Natural killer cell treated with Interleukin-12 subunit alpha and Interleukin-12 subunit beta and Interleukin-15 and Interleukin-18, amount 100 ng/mL, for 72 hours (primary cell): ENCODE measurements at places on chromosomes 1 and 21.

DNA sequence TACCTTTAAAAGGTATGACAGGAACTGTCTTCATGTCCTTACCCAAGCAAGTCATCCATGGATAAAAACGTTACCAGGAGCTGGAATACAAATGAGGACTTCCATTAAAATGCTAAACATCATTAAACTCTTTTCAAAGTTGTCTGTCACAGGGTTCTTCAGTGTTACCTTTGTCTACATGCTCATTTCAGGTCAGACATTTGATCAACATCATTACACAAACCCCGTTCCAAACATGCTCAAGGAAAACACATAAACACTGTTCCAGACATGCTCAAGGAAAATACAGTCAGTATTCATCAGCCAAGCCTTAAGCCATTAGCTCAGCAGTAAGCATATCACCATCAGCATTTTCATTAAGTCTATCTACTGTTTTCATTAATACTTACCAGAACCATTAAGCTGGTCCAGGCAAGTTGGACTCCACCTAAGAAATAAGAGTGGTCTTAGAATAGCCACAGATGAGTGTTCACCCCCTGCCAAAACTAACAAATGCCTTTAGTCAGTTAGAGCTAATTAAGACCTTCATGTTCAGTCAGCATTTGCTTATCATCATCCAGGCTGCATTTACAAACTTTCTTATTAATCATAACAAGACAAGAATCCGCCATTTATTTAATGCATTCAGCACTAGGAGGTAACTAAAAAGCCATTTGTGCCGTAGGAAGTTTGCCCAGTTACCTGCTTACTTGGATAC is 2.2 kb downstream of the GAS5 start:
- peaks cover 39% of the 10 kb centered on the region for H3K36me3 ChIP-seq
- peaks cover 60% of the 10 kb centered on the region for H3K4me1 ChIP-seq
- no peaks in the 10 kb centered on the region for H3K27me3 ChIP-seq
- peak overlapping the region; percentile 99 for H3K4me3 ChIP-seq

DNA sequence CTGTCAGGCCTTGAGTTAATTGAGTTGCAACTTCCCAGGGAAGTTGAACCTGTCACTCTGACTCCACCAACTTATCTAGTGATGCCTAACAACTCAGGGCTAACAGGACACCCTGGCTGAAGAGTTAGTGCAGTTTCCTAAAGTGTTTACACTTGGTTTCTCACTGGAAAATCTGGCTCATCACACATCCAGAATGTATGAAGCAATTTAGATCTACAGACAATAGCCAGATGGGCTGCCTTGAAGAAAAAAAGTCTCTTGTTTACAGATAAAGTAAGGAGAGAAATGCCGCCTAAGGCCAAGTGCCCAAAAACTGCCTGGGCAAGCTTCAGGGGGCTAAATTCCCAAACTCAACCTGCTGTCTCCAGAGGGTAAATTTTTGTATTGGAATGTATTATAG is 446.3 kb upstream of the NCAM2 start:
- H3K27ac ChIP-seq, result no peak overlapping the region
- DNase-seq, result no peak
- no peak overlapping the region for H3K4me3 ChIP-seq
- H3K4me1 ChIP-seq, result no peaks in the 10 kb centered on the region

GRCh38 chr1:18940303-18941020 is 16.0 kb downstream of the IFFO2 start:
- no peak overlapping the region for H3K27ac ChIP-seq
- no peaks in the 10 kb centered on the region for H3K36me3 ChIP-seq
- no peaks in the 10 kb centered on the region for H3K27me3 ChIP-seq
- H3K4me3 ChIP-seq, result no peak overlapping the region

GRCh38 chr1:160428053-160428452 is 27.7 kb downstream of the VANGL2 start:
- H3K27ac ChIP-seq, result peak overlapping the region; percentile 98
- peaks cover 52% of the 10 kb centered on the region for H3K4me1 ChIP-seq
- no peaks in the 10 kb centered on the region for H3K36me3 ChIP-seq
- peak overlapping the region; percentile 55 for H3K4me3 ChIP-seq

GRCh38 chr1:52752484-52752826 is 26.2 kb downstream of the ZYG11B start:
- H3K27ac ChIP-seq, result no peak overlapping the region
- no peaks in the 10 kb centered on the region for H3K36me3 ChIP-seq
- DNase-seq, result no peak
- peaks cover 4% of the 10 kb centered on the region for H3K4me1 ChIP-seq

- no peaks in the 10 kb centered on the region for H3K27me3 ChIP-seq
- DNase-seq, result no peak
- H3K4me1 ChIP-seq, result peaks cover 30% of the 10 kb centered on the region
- no peaks in the 10 kb centered on the region for H3K36me3 ChIP-seq
- H3K4me3 ChIP-seq, result peak overlapping the region; percentile 74
Measured at GRCh38 chr1:156523801-156524480, 23.4 kb upstream of the MEF2D start.

- H3K4me3 ChIP-seq, result peak overlapping the region; percentile 2
- H3K36me3 ChIP-seq, result peaks cover 23% of the 10 kb centered on the region
- no peak for DNase-seq
- peaks cover 26% of the 10 kb centered on the region for H3K27me3 ChIP-seq
- H3K4me1 ChIP-seq, result peaks cover 38% of the 10 kb centered on the region
- H3K27ac ChIP-seq, result peak overlapping the region; percentile 57
Measured at GRCh38 chr21:14686466-14687267, 140.6 kb upstream of the SAMSN1 start.

DNA sequence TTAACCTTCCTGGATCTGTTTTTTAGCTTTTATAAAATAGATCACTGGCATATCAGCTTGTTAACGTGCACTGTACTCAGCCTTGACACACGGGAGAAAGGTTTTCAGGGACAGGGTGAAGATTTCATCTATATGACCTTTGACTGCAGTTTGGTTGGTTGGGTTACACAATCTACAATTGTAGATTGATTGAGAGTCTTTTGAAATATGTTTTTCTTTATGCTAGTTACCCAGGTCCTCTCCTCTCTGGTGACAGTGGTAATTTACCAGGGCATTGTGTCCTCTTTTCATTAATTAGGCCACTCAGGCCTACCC is 48.8 kb downstream of the DDR2 start:
- no peak overlapping the region for H3K27ac ChIP-seq
- peaks cover 4% of the 10 kb centered on the region for H3K36me3 ChIP-seq
- H3K4me1 ChIP-seq, result no peaks in the 10 kb centered on the region
- no peak for DNase-seq
- H3K4me3 ChIP-seq, result no peak overlapping the region
- H3K27me3 ChIP-seq, result no peaks in the 10 kb centered on the region

GRCh38 chr21:42234041-42234440 is 15.1 kb downstream of the ABCG1 start:
- H3K27me3 ChIP-seq, result no peaks in the 10 kb centered on the region
- H3K4me1 ChIP-seq, result peaks cover 57% of the 10 kb centered on the region
- H3K4me3 ChIP-seq, result peak overlapping the region; percentile 81
- peak overlapping the region; percentile 75 for H3K27ac ChIP-seq
- no peaks in the 10 kb centered on the region for H3K36me3 ChIP-seq

GRCh38 chr21:42820616-42821465 is 58.5 kb downstream of the WDR4 start:
- DNase-seq, result no peak
- H3K4me1 ChIP-seq, result no peaks in the 10 kb centered on the region
- H3K27ac ChIP-seq, result no peak overlapping the region
- H3K27me3 ChIP-seq, result peaks cover 9% of the 10 kb centered on the region

GRCh38 chr1:34868230-34869049 is 8.9 kb upstream of the SMIM12 start:
- peaks cover 13% of the 10 kb centered on the region for H3K4me1 ChIP-seq
- peak overlapping the region; percentile 51 for H3K4me3 ChIP-seq
- no peak for DNase-seq
- H3K27me3 ChIP-seq, result peaks cover 24% of the 10 kb centered on the region
- peak overlapping the region; percentile 64 for H3K27ac ChIP-seq

DNA sequence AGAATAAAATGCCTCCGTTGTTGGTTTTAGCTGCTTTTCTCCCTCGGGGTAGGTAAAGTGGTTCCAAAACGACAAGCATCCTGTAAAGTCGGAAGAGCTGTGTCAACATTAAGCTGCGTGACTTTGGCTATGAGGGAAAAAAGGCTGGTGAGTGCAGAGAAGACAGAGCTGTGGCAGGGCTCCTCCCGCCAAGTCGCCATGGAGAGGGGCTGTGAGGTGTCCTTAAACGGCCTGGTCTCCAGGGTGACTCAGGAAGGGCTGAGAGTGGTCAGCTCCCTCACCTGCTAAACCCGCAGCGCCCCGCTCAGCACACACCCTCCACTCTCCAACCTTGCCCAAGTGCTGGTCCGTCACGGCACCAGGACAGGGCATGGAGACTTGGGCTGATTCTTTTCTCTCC is 91.6 kb upstream of the SAMD11 start:
- no peaks in the 10 kb centered on the region for H3K27me3 ChIP-seq
- H3K4me1 ChIP-seq, result peaks cover 11% of the 10 kb centered on the region
- H3K4me3 ChIP-seq, result no peak overlapping the region
- peaks cover 8% of the 10 kb centered on the region for H3K36me3 ChIP-seq
- no peak overlapping the region for H3K27ac ChIP-seq

GRCh38 chr21:44397431-44398031 is 44.1 kb downstream of the TRPM2 start:
- H3K36me3 ChIP-seq, result no peaks in the 10 kb centered on the region
- peaks cover 3% of the 10 kb centered on the region for H3K4me1 ChIP-seq
- no peaks in the 10 kb centered on the region for H3K27me3 ChIP-seq
- no peak overlapping the region for H3K27ac ChIP-seq
- H3K4me3 ChIP-seq, result no peak overlapping the region

DNA sequence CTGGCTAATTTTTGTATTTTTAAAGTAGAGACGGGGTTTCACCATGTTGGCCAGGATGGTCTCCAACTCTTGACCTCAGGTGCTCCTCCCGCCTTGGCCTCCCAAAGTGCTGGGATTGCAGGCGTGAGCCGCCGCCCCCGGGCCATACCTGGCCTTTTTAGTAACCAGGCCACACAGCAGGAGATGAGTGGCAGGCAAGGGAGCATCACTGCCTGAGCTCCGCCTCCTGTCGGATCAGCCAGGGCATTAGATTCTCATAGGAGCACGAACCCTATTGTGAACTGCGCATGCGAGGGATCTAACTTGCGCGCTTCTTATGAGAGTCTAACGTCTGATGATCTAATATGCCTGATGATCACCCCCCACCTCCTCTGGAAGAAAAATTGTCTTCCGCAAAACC is 308.7 kb upstream of the PRMT6 start:
- H3K36me3 ChIP-seq, result peaks cover 5% of the 10 kb centered on the region
- no peaks in the 10 kb centered on the region for H3K27me3 ChIP-seq
- H3K27ac ChIP-seq, result no peak overlapping the region
- no peaks in the 10 kb centered on the region for H3K4me1 ChIP-seq
- no peak for DNase-seq

DNA sequence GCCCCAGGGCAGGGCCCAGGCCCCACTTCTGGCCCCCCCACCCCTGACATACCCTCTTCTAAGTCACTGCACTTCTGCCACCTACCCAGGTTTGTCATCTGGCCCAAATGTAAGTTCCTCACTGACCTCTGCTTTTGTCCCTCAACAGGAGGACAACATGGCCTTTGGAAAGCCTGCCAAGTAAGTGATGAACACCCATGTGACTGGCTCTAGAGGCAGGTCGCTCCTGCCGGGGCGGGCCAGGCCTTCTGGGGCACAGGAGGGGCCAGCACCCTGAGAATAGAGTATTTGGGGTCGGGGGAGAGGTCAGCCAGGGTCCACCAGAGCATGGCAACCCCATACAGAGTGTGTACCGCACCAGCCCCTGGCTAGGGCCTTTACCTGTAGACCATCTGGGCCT is 9.9 kb upstream of the SYTL1 start:
- peak; percentile 42 for DNase-seq
- no peaks in the 10 kb centered on the region for H3K36me3 ChIP-seq
- H3K4me1 ChIP-seq, result peaks cover 28% of the 10 kb centered on the region
- H3K27me3 ChIP-seq, result no peaks in the 10 kb centered on the region
- peak overlapping the region; percentile 16 for H3K27ac ChIP-seq
- H3K4me3 ChIP-seq, result no peak overlapping the region

DNA sequence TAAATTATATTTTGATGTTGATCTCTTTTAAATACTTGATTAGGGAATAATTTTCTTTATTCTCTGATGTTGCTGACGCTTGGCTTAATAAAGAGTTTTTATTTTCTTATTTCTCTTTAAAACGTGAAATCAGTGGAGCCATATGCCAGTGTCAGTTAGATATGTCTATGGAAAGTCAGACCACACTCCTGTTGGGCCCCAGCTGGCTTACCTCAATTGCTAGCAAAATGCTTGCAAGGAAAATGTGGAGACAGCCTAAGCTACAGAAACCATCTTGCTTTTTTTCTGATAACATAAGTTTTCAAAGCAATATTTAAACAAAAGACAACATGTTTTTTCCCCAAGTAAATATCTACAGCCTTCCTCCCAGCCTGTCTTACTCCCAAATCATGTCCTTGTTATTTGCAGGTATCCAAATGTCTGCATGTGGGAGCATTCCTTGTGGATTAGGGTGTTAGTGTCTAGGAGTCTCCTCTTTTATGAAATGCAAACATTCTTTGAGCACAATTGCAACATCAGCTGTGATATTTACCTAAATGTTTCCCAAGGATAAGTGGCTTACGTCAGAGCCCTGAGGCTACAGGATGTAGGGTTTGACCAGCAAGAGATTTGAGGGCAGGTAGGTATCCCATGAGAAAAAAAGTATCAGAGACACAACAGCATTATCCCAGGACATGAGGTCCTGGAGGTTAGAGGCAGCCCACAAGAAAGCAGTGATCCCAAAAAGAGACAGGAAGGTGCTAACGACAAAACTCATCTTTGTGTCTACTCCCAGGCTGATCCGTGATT is 117.2 kb upstream of the KCNJ15 start:
- no peaks in the 10 kb centered on the region for H3K4me1 ChIP-seq
- H3K27ac ChIP-seq, result no peak overlapping the region
- H3K27me3 ChIP-seq, result peaks cover 17% of the 10 kb centered on the region
- H3K4me3 ChIP-seq, result no peak overlapping the region
- no peak for DNase-seq

DNA sequence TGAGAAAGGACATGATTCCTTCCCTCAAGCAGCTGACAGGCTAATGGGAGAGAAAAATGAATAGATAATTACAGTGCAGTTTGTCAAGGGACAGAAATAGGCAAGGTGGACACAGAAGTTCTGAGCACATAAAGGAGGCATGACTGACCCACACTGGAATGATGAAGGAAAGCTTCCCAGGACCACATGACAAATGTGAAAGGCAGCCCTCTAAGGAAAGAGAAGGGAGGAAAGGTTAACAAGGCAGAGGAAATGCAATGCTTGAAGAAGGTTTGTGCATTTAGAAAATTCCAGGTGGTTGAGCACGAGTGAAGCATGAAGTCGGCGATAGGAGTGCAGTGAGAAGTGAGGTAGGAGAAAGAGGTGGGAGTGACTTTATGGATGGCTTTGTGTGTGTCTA is 37.4 kb downstream of the LAMC2 start:
- H3K36me3 ChIP-seq, result no peaks in the 10 kb centered on the region
- no peak for DNase-seq
- H3K4me1 ChIP-seq, result peaks cover 6% of the 10 kb centered on the region
- no peak overlapping the region for H3K27ac ChIP-seq
- H3K27me3 ChIP-seq, result peaks cover 9% of the 10 kb centered on the region

DNA sequence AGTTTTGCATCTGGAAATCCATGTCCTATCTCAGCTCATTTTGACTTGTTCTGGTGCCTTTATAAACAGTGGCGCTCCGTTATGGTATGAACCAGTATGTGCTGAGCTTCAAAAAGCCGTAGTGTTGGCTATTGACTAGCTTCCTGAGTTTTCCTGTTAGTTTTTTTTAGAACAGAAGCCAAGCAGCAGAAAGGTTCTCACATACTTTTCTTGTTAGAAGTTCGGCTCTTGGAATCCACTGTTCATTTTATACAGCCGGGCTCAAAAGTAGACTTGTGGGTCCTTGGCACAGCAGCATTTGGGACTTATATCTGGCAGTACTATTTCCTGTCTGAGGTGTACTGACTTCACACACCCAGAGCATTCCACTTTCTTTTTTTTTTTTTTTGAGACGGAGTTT is 63.8 kb downstream of the TBCE start:
- no peaks in the 10 kb centered on the region for H3K36me3 ChIP-seq
- H3K4me1 ChIP-seq, result no peaks in the 10 kb centered on the region
- no peak for DNase-seq
